ENCODE measurements at places on chromosomes 3 and 15.

DNA sequence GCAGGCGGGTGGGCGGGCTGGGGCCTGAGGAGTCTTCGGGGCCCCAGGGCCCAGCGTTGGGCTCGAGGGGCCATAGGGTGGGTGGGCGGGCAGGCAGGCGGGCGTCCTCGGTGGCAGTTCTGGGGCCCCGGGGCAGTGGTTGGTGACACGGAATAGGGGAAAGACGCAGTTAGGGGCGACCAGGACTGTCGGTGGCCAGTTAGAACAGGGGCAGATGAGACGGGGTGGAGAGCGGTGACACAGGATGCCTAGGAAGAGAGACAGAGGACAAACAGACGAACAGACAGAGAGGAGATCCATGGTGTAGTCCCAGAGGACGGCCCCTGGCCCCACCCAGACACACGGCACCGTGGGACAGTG, 36.5 kb downstream of the GRIP2 start:
- no peak for DNase-seq

DNA sequence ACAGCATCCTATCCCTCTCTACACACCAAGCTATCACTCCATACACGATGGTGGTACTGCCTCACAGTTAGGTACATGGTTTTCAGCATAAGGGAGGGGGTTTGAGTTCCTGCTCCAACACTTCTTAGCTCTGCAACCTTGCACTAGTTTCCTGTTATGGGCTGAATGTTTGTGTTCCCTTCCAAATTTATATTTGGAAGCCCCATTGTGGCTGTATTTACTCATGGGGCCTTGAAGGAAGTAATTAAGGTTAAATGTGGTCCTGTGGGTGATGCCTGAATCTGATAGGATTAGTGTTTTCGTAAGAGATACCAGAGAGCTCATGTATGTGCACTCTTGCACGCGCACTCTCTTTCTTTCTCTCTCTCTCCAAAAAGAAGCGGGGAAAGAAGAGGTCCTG, 259.4 kb downstream of the RORA start:
- peak; percentile 4 for DNase-seq

- no peak for DNase-seq
Measured at GRCh38 chr15:49436751-49437150, 13.7 kb downstream of the FGF7 start.

- no peak for DNase-seq
Measured at GRCh38 chr3:169298247-169298992, 365.1 kb downstream of the MECOM start.

DNA sequence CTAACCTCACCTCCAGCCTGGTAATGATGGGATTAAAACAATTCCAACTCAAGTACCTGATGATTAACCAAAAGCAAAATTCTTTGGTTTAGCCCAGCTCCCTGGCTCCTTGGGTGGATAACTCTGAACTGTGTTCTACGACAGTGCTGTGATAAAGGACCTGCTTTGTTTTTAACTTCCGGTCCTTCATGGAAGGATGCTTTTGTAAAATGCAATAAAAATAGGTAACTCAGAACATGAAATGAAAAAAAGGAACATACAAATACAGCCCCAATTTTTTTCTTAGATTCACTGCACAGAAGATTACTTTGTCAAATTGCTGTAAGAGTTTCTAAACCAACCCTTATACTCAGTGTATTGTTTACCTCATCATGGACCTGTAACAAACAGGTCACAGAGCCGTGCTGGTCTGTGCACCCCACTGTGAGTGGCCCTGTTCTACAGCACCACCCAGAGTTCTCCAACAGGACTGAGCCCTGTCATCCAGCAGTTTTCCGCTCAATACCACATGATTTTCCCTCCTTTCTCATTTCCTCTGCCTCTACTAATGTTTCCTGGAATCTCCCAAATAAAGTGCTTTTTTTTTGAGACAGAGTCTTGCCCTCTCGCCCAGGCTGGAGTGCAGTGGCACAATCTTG, 4.9 kb upstream of the PCYT1A start:
- DNase-seq: no peak

DNA sequence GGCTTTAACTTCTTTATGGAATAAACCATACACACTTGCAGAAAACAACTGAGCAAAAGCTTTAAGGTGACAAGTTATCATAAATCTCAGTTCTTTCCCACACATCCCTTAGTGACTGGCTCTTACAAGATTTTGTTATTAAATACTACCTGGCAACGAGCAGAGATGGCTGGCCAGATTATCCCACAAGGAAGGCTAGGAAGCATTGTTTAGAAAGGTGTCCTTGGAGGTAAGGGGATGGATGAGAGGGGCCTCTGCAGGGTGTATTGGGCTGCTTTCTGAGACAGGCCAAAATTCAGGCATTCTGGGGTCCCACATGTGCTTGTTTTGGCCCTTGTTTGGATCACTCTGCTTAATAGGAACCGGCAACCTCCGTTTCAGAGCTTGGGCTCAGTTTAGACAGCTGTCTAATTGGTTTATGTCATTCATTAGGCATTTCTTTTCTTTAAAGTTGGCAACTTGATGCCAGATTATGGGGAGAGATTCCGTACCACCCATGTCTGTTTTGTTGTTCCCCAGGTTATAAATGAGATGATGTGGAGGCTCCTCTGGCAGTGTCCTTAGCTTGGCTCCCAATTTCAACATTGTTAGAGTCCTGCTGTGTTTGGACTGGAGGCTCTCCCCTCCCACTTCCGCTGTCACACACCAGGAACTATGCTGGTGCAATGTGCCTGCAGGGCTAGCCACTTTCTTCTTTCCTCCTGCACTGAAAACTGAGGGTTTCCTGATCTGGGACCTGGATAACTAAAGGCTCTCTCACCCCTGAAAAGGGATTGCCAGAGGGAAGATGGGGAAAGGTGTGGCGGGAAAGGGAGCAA, 121.1 kb downstream of the TPRG1 start:
- no peak for DNase-seq

GRCh38 chr15:74240002-74240568, 4.0 kb downstream of the CCDC33 start:
- DNase-seq: no peak

DNA sequence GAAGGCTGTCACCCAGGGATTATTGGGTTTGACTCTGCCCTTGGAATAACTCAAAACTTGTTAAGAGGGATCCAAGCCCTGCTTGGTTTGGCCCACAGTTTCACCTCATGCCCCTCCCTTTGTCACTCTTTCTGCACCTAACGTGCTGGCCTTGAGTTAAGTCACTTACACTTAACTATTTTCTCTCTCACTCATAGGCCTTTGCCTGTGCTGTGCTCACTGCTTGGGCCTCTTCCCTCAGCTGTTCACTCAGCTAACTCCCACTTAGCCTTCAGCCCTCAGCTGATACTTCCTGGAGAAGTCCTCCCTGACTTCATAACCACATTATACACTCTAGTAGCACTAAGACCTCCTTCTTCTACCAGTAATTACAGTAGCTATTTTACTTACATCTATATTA, 133.3 kb downstream of the CMSS1 start:
- no peak for DNase-seq

GRCh38 chr15:35535365-35535916, 10.5 kb downstream of the DPH6 start:
- no peak for DNase-seq

DNA sequence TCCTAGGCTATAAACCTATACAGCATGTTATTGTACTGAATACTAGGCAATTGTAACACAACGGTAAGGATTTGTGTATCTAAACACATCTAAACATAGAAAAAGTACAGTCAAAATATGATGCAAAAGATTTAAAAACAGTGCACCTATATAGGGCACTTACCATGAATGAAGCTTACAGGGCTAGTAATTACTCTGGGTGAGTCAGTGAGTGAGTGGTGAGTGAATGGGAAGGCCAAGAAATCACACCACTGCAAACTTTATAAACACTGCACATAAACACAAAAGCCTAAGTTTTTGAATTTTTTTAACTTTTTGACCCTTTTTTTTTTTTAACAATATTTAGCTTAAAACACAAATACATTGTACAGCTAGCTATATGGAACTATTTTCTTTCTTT, 204.7 kb upstream of the CTNNB1 start:
- DNase-seq: no peak

GRCh38 chr15:41981371-41982132, 9.2 kb upstream of the EHD4 start:
- no peak for DNase-seq

- no peak for DNase-seq
Measured at GRCh38 chr15:33623010-33623409, 312.2 kb downstream of the RYR3 start.

GRCh38 chr15:47725906-47726305, 8.6 kb downstream of the SEMA6D start:
- no peak for DNase-seq

DNA sequence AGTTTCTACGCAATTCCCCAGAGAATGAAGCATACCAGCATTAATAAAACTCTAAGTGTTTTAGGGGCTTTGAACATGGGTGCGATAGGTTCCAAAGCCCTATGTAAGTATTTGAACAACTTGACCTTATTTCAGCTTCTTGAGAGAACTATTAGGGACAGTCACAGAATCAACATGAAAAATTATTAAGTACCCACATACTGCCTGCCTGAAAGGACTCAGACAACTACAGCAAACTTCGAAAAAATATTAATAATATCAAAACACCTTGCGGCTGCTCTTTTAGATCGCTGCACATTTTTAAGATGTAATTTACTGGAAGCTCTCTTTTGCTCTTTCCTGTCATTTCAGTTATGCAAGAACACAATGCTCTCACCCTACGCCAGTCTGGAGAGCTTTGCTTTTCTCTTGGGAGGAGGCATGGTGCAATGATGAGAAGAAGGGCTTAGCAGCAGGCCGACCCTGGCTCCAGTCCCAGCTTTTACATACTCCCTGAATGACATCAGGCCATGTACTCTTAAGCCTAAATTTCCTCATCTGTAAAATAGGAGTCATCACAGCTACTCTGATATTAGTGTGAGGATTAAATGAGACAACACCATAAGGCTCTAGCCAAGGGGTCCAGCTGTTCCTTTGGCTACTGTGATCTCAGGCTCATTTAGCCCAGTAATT, 640.7 kb downstream of the FHIT start:
- no peak for DNase-seq

DNA sequence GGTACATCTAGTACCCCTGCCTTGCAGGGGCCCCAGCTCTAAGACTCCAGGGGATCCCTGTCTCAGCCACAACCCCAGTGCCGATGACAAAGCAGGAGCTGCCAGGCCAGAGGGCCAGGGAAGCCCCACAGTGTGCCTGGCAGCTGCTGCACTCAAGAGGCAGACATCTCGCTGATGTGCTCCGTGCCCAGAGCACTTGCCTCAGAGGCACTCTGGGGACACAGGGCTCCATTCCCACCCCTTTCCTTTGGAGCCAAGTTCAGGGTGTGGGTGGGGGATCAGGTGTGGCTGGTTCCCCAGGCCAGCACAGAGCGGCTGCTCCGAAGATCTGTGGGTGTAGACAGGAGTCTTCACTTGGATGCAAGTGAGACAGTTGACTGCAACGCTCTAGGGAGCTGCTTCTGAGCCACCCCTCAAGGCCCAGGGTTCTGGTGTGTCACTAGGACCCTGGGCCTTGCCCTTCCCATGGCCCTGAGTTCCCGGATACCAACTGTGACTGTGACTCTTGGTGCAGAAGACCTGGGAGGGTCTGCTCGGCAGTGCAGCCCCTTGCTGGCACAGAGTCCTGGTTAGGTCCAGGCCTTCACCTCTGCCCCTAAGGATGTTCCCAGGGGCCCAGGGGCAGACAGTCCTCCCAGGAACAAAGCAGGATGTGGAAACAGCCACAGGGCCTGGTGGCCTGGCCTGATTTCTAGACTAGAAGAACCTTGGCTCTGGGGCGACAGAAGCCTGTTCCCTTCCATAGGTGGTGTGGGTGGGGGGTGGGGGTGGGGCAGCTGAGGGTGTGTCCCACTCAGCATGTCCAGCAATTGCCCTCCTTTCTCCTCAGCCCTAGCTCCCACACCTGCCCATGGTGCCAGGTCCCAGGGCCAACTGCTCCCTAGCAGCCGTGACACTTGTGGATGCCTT, 2.5 kb downstream of the NT5DC2 start:
- no peak for DNase-seq

DNA sequence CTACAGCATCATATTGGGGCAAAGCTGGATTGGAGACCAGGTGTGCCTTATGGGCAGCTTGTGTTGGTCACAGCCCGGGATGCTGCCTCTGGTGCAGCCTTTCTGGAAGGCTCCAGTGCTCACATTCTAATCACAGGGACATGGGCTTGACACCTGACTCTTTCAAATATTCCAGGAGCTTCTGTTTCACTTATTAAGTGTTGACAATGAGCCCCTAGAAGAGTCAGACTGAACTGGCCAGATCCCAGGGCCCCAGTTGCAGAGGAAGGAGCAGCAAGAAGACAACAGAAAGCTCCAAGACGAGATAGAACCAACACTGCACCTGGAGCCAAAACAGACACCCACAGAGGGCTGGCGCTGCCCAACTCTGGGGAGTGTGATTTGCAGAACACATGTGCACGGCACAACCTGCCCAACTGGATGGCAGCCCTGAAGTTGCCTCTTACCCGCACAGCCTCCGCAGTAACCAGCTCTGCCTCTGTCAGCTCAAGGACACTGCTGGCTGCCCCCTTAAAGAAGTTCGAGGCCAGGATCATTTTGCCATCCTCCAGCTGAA, 30.3 kb downstream of the ALDH1L1 start:
- DNase-seq: no peak

GRCh38 chr15:68576235-68576892, 2.4 kb upstream of the CORO2B start:
- no peak for DNase-seq

GRCh38 chr15:54618120-54618519, 578.6 kb downstream of the RSL24D1 start:
- no peak for DNase-seq

GRCh38 chr15:26260517-26261133, 397.5 kb upstream of the ATP10A start:
- DNase-seq: peak; percentile 14

- DNase-seq: no peak
Measured at GRCh38 chr15:42723068-42723467, 13.9 kb downstream of the CDAN1 start.

DNA sequence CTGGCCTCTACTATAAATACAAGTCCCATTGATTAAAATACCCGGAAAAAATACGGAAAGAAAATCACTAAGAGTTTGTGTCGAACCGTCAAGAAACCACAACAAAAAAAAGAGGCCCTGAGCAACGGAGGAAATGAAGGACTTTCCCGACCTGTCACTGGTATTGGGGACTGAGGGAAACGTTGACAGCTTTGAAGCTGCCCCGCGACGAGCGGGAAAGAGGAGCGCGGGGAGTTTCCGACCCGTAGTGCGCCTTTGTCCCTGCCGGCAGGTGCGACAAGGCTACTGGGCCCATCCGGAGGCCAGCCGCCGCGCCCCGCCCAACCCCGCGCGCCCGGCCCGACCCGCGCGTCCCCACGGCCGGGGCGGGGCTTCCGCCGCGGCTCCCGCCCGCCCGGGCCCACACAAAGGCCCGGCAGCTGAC, 416 bp downstream of the PBRM1 start:
- peak; percentile 87 for DNase-seq
